ENCODE measurements at places on chromosomes 1 and 21. TPM values are rescaled to one million over a fixed set of nuclear protein-coding genes. Genes with fewer than 3 reads are reported as not detected.

The HFM1 gene
- total RNA-seq: 1.8 TPM

The PRR9 gene
- not detected for total RNA-seq

The ITGB2 gene
- total RNA-seq: not detected

The CHIA gene
- total RNA-seq: not detected

The INSRR gene
- not detected for total RNA-seq

The CHIT1 gene
- total RNA-seq: not detected

DNA sequence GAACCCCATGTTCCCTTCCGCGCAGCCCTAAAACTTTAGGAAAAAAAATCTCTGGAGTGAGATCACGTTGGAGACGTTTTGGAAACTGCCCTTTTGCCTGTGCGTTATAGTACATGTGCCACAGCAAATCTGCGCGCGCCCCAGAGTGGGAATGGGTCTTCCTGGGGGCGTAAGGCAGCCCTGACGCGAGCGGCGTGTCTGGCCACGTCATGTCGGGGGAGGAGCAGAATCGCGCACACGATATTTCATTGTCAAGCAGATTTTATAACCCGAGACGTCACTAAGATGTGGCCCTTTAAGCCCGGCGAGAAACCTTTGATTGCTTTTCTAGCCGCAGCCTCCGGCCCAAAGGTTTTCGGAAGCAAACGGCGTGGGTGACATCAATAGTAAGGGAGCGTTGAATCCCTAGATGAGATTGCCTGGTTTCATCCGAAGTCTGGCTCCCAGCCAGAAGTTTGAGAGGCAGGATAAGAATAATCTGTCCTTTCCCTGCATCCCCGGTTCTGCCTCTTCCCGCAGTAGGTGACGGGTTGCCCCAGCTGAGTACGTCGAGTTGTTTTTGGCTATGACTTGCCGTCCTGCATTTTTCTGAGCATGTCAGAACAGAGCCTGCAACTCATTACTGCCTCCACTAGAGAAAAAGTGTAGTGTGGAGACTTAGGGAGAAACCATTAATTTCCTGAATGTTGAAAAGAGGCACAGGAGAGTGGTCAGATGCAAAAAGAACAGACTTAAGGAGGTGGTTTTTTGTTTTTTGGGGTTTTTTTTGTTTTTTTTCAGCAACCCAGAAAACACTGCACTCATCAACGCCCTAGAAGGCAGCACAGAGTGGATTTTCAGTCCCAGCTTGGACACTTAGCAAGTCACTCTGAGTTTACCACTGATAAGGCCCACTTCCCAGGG is 817 bp upstream of the PMVK start:
- no peaks in the 10 kb centered on the region for H3K36me3 ChIP-seq
- H3K27me3 ChIP-seq: no peaks in the 10 kb centered on the region
- peak overlapping the region; percentile 100 for H3K27ac ChIP-seq

- H3K4me3 ChIP-seq: no peak overlapping the region
- H3K4me1 ChIP-seq: no peaks in the 10 kb centered on the region
- H3K27me3 ChIP-seq: no peaks in the 10 kb centered on the region
- DNase-seq: peak; percentile 95
- H3K27ac ChIP-seq: no peak overlapping the region
- H3K36me3 ChIP-seq: no peaks in the 10 kb centered on the region
These were observed 9.5 kb downstream of the SIPA1L2 start for GRCh38 chr1:232620356-232620969.

DNA sequence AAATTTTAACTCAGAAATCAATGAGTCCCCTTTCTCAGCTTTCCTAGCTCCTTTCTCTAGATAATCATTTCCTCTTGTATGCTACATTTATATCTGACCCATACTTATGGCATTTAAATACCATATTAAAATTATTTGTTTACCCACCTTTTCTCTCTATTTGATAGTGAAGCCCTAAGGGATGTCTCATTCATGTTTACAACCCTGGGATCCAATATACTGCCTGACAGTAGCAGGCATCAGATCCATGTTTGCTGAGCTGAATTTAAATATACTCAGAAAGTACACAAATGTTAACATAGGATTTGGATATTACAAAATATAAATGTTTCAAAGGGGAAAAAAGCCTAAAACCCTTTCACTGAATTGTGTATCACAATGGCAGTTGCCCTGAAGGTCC is 26.5 kb downstream of the SCMH1 start:
- no peaks in the 10 kb centered on the region for H3K27me3 ChIP-seq
- no peaks in the 10 kb centered on the region for H3K36me3 ChIP-seq
- DNase-seq: no peak
- H3K4me3 ChIP-seq: no peak overlapping the region
- H3K27ac ChIP-seq: no peak overlapping the region
- H3K4me1 ChIP-seq: no peaks in the 10 kb centered on the region

DNA sequence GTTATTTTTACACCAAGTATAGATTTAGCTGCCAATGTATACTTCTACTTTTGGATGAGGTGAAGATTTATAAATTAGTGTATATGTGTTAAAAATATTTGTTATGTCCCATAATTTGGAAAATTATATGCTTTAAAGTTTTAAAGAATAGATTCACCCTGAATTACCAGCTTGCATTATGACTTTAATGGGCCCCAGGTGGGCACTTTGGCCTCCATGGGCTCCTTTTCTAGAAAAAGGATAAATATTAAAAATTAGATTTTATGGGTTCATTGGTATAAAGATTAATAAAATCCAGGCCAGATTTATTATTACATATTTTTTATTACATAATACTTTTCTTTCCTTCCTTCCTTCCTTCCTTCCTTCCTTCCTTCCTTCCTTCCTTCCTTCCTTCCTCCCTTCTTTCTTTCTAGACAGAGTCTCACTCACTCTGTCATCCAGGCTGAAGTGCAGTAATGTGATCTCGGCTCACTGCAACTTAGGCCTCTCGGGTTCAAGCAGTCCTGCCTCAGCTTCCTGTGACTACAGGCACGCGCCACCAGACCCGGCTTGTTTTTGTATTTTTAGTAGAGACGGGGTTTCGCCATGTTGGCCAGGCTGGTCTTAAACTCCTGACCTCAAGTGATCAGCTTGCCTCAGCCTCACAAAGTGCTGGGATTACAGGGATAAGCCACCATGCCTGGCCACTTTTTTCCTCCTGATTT is 21.9 kb downstream of the KMO start:
- H3K36me3 ChIP-seq: no peaks in the 10 kb centered on the region
- H3K27ac ChIP-seq: no peak overlapping the region
- no peaks in the 10 kb centered on the region for H3K4me1 ChIP-seq
- no peak overlapping the region for H3K4me3 ChIP-seq
- no peak for DNase-seq

DNA sequence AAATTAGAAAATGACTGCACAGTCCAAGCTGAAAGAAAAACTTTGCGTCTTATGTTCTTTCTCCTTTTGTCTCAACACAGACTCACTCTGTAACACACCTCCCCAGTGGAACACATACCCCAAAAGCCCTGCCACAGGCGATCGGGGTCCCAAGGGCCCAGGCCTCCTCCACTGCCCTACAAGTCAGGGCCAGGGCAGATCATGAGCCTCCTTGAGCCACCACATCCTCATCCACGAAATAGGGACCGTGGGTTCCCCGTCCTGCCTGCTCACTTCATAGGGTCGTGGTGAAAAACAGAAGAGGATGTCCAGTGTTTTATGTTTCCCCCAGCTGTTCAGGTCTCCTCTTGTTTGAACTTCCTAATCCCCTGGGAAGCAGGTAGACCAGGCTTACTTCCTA is 116.7 kb downstream of the KCNN3 start:
- peaks cover 23% of the 10 kb centered on the region for H3K27me3 ChIP-seq
- DNase-seq: no peak

DNA sequence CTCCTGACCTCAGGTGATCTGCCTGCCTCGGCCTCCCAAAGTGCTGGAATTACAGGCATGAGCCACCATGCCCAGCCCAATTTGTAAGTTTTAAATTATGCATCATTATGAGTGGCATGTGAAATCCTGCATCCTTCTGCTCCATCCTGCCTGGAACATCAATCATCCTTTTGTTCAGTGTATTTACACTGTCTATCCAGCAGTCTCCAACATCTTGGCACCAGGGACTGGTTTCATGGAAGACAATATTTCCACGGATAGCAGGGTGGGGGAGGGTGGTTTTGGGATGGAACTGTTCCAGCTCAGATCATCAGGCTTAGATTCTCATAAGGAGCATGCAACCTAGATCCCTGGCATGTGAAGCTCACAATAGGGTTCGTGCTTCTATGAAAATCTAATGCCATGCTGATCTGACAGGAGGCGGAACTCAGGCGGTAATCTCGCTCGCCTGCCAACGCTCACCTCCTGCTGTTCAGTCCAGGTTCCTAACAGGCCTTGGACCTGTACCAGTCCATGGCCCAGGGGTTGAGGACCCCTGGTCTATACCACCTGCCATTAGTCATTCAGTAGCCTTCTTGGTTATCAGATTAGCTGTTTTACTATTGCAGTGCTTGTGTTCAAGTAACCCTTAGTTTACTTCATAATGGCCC is 22.2 kb upstream of the TCEA3 start:
- peaks cover 5% of the 10 kb centered on the region for H3K36me3 ChIP-seq
- no peak overlapping the region for H3K4me3 ChIP-seq
- DNase-seq: no peak
- no peak overlapping the region for H3K27ac ChIP-seq
- no peaks in the 10 kb centered on the region for H3K27me3 ChIP-seq
- no peaks in the 10 kb centered on the region for H3K4me1 ChIP-seq

- DNase-seq: no peak
- peaks cover 2% of the 10 kb centered on the region for H3K4me1 ChIP-seq
- H3K36me3 ChIP-seq: no peaks in the 10 kb centered on the region
- H3K27ac ChIP-seq: no peak overlapping the region
- H3K4me3 ChIP-seq: no peak overlapping the region
- H3K27me3 ChIP-seq: peaks cover 60% of the 10 kb centered on the region
These were observed 4.3 kb downstream of the LHX9 start for GRCh38 chr1:197921235-197922069.

- no peaks in the 10 kb centered on the region for H3K36me3 ChIP-seq
- no peak overlapping the region for H3K4me3 ChIP-seq
- no peaks in the 10 kb centered on the region for H3K4me1 ChIP-seq
- H3K27ac ChIP-seq: no peak overlapping the region
These were observed 1995.8 kb downstream of the NCAM2 start for GRCh38 chr21:22993822-22994574.

DNA sequence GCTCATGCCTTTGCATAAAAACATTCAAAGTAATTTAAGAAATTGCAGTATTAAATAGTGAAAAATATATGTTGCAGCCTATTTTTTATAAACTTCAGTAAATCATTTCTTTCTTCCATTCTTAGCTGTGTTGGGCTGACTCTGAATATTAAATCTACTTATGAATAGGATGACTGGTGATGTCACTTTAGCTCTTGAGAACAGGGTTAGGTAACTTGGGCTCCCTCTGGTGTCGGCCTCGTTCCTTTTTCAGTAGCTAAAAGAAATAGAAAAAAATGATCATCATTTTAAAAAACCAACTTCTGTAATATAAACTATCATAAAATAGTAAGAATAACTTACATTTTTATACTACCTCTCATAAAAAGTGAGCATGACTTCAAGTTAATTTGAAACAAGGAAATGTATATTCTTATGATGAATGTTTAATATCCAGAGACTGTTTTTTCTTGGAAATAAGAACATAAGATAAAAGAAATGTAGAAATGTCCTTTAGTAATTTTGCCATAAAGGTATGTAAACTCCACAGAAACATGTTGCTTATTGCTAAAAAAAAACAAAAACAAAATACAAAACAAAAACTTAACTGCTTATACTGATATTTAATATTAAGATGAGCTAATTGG is 26.8 kb upstream of the NCAM2 start:
- no peak overlapping the region for H3K4me3 ChIP-seq
- no peaks in the 10 kb centered on the region for H3K27me3 ChIP-seq
- H3K36me3 ChIP-seq: no peaks in the 10 kb centered on the region
- no peaks in the 10 kb centered on the region for H3K4me1 ChIP-seq
- peak; percentile 74 for DNase-seq

- H3K4me1 ChIP-seq: peaks cover 3% of the 10 kb centered on the region
- H3K27ac ChIP-seq: peak overlapping the region; percentile 75
- no peaks in the 10 kb centered on the region for H3K27me3 ChIP-seq
These were observed 493 bp upstream of the ELOA start for GRCh38 chr1:23742670-23743286.

DNA sequence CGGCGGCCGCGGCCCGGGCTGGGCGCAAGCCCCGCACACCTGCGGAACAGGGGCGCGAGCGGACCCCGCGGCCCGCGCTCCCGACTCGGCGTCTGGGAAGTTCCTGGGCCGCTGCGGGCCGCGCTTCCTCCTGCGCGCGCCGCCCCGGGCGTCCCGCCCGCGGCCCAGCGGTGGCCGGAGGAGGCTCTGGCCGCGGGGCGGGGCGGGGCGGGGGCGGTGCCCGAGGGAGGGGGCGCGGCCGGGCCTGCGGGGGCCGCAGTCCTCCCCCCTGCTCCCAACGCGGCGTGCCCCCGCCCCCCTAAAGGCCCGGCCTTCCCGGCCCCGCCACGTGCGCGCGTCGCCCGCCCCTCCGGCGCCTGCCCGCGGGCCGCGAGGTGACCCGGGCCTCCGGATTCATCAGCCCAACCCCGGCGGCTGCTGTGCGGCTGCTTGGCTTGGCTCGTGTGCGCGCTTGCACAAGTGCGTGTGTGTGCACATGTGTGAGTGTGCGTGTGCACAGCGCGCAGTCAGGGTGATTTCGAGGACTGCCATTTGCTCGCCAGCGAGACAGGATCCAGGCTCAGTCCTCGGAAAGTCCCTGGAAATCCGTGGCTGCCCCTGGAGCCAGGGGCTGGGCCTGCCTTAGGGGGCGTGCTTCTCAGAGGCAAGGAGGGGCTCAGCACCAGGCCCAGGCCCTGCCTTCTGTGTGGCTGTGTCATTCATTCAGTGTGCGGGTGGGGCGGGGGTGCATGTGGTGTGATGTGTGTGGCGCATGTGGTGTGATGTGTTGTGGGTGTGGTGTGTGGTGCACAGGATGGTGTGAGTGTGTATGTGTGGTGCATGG is at the start of gene C2CD2:
Gene C2CD2 (minus strand): TSS at position 188 of the 823 bp plus-strand sequence. CDS start 370 bp downstream, outside the sequence.
- H3K27me3 ChIP-seq: no peaks in the 10 kb centered on the region
- no peaks in the 10 kb centered on the region for H3K36me3 ChIP-seq
- peak; percentile 71 for DNase-seq

GRCh38 chr1:220300442-220301121 is 28.3 kb upstream of the RAB3GAP2 start:
- peak; percentile 93 for DNase-seq
- peak overlapping the region; percentile 83 for H3K27ac ChIP-seq
- peak overlapping the region; percentile 39 for H3K4me3 ChIP-seq
- no peaks in the 10 kb centered on the region for H3K27me3 ChIP-seq
- H3K36me3 ChIP-seq: no peaks in the 10 kb centered on the region

Data from fibroblast of lung (primary cell).